ENCODE measurements at places on chromosomes 3 and 15.

DNA sequence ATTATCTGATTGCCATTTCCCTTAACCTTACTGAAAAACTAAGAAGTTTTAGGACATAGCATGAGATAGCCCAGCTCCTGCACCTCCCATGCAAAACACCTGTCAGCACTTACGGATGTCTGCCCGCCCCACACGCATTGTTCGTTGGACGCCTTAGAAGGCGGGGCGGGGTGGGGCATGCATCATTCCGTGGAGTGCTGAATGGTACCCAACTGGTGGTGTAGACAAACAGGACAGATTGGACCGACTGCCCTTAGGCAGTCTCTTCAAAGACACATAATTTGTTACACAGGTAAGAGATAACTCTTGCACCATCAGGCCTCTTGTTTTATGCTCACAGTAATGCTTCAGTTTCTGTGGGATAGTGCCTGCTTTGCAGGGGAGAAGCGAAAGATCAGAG is 93.8 kb downstream of the SMAD6 start:
- DNase-seq = no peak

DNA sequence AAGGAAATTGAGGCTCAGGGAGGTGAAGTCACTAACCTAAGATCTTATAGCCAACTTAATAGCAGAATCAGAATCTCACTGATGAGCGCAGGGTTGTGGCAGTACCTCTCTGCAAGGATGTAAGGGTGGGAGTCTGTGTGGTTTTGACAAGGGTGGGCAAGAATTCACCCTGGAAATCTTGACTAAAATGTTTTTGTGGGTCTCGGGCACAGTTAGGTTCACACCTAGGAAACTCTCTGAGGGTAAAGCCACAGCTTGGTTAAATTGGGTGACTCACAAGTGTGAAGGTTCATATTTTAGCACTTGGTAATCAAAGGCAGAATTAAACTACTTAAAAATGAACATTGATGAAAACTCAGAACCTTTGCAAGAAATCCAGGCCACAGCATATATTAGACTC is 178.2 kb upstream of the EOMES start:
- no peak for DNase-seq

DNA sequence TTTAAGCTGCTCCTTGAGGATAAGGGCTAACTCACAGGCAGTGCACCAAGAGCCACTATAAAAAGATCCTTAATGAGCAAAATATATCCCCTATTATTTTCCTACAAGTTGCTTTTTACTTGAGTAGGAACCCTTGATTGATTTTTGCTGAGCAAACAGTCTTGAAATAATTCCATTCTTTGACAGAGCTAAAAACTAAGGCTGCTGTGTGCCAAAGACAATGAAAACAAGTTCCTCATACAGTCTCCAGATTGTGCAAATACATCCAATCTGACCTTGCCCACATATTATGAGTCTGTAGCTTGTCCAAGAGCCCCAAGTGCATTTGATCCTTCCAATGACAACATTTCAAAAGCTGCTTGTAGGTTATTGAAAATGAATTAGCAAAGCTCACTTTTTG is 15.0 kb downstream of the PRKAR2A start:
- no peak for DNase-seq

- no peak for DNase-seq
These were observed 2.9 kb upstream of the MYL3 start for GRCh38 chr3:46866032-46866595.

- DNase-seq = peak; percentile 39
These were observed 539 bp upstream of the TLNRD1 start for GRCh38 chr15:81000144-81000623.

DNA sequence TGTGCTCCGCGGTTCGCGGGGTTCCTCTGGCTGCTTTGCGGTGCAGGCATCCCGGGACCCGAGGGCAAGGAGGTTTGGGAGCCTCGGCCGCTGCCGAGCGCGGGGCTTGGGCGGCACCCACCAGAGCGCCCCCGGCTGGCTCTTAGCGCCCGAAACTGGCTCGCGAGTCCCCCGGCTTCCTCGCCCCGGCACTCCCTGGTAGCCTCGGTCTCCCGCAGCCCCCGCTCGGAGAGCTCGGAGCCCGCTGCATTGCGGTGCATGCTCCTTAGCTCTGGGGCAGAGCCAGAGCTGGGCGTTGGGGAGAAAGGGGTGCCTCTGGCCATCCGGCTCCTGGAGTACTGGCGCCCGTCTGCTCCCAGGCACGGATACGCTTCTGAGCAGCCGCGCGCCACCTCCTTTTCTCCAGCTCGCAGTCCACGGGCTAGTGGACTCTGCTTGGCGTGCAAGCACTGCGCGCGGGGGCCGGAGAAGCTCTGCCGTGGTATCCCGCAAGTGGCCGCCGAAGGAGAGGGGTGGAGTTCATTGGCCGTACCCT is 753 bp downstream of the EPHB1 start:
- no peak for DNase-seq

GRCh38 chr3:14804835-14805780 is 13.7 kb upstream of the FGD5 start:
- DNase-seq = no peak

- DNase-seq = no peak
These were observed 114.2 kb downstream of the KLF13 start for GRCh38 chr15:31440754-31441311.

- DNase-seq = no peak
These were observed 38.6 kb upstream of the APH1B start for GRCh38 chr15:63238796-63239195.

- DNase-seq = no peak
These were observed 128.6 kb downstream of the SLCO3A1 start for GRCh38 chr15:91981821-91982800.

DNA sequence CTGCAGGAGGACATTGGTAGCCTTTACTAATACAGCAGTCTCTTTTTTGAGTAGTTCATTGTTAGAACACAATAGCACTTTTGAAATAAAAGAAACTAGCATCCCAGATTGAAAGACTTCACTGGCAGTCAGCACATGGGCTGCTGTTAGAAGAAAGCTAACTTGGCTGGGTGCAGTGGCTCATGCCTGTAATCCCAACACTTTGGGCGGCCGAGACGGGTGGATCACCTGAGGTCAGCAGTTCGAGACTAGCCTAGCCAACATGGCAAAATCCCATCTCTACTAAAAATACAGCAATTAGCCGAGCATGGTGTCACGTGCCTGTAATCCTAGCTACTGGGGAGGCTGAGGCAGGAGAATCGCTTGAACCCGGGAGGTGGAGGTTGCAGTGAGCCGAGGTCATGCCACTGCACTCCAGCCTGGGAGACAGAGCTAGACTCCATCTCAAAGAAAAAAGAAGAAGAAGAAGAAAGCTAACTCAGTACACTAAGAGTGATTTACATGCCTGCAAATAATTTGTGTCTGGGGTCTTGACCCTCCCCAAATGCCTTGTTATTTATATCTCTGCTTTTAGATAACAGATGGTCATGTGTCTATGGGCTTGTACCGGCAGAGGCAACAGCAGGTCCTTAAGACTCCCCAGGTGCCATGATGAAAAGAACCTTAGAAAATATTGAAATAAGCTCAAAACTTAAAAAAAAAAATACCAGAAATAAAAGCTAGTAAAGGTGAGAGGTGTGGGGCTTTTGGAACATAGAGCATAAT is 9.7 kb downstream of the TPM1 start:
- no peak for DNase-seq

DNA sequence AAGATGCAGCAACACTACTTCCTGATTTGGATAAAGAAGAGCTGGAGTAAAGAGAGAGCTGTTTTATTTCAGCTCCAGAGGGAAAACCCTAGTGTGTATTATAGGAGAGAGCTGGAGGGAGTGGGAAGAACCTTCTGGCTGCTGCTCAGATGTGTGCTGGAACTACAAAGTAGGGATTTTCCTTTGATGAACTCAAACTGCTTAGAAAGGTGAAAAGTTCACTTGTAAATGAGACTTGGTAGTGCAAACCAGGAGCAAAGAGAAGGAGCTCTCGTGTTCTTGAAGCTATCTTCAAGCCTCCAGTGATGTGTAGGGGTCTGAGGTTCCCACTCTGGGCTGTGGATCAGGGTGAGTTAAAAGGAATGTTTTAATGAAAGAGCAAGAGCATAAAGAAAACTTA is 110.4 kb downstream of the EDEM1 start:
- DNase-seq = no peak

GRCh38 chr3:144859161-144859560 is 887.5 kb downstream of the DIPK2A start:
- no peak for DNase-seq

DNA sequence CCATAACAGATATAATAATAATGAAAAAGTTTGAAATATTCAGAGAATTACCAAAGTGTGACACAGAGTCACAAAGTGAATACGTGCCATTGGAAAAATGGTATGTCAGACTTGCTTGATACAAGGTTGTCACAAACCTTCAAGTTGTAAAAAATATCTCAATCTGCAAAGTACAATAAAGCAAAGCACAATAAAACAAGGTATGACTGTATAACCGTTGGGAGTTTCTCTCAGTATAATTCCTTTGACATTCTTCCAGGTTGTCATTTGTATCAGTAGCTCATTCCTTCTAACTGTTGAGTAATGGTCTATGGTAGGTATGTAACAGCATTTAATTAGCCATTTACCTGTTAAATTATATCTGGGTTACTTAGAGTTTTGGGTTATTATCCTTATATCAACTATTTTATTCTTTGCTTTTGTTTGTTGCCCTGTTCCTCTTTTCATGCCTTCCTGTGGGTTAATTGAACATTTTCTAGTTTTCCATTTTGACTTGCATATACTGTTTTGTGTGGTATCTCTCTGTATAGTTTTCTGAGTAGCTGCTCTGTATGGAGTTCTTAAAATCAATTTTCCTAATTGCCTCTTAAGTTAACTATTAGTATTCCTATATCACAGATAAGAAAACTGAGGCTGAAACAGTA is 112.5 kb downstream of the SUCNR1 start:
- DNase-seq = no peak

GRCh38 chr3:101825904-101826445 is 23.3 kb upstream of the NFKBIZ start:
- DNase-seq = peak; percentile 29

DNA sequence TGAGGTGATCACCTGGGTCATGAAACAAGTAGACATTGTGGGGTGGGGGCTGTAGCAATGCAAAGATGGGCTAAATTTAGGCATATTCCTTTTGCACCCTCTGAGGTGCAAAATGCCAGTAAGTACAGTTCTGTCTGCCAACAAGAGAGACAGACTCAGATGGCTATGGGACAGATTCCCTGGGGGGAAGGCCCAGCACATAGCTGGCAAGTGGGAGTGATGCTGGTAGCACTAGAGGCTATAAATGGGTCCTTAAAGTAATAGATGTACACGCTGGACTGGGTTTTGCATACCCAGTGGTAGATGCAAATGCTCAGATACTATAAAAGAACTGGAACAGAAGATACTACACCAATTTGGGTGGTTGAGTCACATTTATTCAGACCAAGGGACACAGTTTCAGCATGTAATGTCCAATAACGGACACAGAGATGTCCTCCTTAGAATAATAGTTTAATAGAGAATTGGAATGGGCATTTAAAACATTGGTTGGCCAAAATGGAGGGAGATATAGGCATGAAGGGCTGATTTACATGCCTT is 67.4 kb upstream of the RNU6-1 start:
- DNase-seq = no peak

DNA sequence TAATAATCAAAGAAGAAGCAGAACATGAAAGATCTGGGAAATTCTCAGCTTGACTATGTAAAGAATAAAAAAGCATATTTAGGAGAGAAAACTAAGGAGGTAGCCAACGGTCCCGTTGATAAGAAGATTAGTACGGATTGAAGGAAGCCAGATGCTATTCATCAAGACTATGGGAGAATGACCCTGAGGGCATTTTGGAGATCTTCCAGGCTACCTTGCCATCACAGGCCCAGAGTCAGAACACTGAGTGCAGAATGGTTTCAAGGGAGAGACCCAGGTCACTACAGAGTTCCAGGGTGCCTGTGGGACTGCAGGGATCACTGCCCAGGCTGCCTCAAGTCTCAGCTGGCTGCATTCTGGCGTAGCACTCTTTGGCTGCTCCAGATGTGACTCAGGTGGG is 752.9 kb upstream of the ARPP21 start:
- DNase-seq = no peak

- peak; percentile 38 for DNase-seq
These were observed 97.9 kb upstream of the EIF1B start for GRCh38 chr3:40211579-40211978.

DNA sequence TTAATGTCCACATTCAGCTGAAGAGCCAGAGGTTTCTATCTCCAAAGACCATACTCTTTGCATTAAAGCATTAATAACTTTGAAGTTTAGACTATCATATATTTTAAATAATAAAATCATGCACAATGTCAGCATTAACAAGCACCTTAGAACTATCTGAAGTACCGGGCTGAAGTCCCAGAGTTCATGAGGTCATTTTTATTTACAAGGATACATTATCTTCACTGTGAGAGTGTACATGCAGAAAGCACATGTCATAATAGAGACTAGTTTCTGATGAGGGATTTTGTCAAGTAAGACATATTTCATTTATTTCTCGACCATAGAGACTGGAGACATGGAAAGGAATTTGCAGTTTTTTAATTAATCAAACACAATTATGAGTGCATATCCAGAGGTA is 52.4 kb upstream of the SI start:
- DNase-seq = no peak

GRCh38 chr3:119228373-119229145 is 12.1 kb downstream of the B4GALT4 start:
- no peak for DNase-seq

GRCh38 chr15:82540055-82540983 is at the start of gene RPS17:
Gene RPS17 (minus strand): TSS chr15:82540457. CDS start chr15:82540428, 29 bp downstream.
- DNase-seq = peak; percentile 95

DNA sequence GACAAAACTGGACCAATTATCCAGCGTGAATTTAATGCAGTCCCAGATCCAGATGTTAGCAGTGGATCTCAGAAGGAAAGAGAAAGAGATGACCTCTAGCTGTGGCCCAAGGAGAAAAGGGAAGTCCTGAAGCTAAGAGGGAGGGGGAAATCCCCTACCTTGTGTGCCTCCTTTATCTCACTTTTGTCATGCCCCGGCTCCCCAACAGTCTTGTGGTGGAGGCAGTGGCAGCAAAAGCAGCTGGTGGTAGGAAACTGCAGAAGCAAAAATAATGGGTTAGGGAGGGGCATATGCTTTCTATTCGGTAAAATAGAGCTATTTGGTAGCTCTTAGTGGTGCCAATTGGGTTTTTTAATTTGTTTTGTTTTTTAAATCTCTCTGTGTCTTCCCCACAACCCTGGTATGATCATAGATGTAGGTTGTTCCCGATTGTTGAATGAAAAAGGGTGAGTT is 56.5 kb downstream of the MCTP2 start:
- no peak for DNase-seq

DNA sequence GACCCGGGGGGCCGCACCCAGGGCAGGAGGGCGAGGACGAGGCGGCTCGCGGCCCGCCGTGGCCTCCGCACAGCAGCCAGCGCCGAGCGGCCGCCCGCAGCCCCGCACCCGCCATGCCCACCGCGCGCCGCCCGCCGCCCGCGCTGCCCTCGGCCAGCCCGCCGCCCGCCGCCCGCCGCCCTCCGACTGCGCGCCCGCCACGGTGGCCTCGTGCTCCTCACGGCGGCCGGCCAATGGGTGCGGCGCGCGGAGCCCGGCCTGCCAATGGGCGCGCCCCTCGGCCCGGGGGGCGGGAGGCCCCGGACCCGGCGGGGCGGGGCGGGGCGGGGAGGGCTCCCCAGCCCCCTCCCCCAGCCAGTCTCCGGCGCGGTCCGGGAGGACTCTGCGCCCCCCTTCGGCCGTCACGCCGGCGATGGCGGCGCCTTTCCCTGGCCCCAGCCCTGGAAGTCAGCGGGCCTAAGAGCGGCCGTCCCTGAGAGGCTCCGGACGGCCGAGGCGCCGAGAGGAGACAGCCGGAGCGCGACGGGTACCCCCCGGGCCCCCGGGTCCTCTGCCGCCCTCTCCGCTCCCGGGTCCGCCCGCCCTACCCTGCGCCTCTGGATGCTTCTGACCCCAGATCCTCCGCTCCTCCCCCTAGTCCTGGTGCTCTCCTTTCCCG is at the start of gene NT5DC2:
NT5DC2 (minus strand) TSS at position 235 of the 658 bp plus-strand sequence; CDS start at position 115, 120 bp downstream.
- peak; percentile 82 for DNase-seq

- DNase-seq = peak; percentile 33
These were observed 27.9 kb upstream of the SFMBT1 start for GRCh38 chr3:53073553-53074365.

Data from RKO (cell line).